ENCODE measurements at places on chromosomes 11 and 22.

DNA sequence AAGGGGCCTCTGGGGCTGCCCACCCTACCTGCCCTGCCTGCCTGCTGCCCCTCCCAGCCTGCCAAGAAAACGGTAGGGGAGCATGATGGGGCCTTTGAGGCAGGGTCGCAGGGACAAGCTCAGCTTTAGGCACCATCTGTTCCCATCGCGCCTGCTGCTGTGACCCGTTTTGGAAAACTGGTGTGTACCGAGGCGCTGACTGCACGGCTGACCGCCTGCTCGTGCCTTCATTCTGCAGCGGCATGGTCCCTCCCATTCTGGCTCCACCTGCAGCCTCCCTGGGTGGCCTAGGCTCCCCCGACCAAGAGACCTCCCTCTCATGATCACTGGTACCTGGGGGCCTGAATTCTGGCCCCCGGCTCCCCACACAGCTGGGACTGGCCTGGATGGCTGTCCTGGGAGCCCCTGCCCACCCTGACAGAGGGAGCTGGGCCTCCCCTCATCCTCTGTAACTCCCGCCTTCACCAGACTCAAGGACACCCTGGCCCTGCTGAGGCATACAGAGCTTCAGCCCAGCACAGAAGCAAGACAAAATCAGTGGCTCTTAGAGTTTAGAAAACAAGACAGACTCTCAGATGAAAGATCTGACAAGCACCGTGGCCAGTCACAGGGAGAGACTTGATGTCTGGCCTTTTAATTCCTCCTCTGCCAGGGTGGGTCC lies 6.5 kb upstream of the MYRF start:
- no peak for ATAC-seq

DNA sequence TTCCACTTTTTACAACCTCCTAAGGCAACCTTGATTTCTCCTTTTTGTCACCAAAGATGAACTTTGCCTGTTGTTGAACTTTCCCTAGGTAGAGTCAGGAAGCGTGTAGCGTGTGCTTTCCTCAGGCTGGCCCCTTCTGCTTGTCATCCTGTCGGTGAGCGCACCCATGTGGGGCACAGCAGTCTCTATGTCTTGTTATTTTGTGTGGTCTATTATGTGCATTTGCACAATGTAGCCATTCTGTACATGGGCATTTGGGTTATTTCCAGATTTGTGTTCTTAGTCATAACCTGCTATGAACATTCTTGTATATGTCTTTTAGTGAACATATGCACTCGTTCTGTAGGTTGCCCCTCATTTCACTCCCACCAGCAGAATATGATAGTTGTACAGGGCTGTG lies 34.9 kb downstream of the CABIN1 start:
- no peak for ATAC-seq

- ATAC-seq: no peak
Measured at GRCh38 chr22:30885001-30885366, 83.6 kb downstream of the MORC2 start.

DNA sequence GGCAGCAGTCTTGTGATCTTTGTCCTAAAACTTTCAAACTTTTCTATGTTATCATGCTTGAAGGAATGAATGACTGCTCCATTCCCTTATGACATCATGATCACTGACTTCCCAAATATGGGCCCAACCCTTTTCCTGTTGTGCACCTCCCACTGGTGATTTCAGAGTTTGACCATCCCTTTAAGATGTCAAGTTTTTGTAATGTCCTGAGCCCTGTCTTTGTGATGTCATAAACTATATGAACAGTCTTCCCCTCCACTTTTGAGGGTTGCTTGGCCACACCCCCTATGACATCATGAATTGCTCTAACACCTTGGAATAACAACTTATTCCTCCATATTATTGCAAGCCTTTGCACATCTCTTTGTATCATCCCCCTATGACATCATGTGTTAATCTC lies 16.5 kb upstream of the NUCB2 start:
- no peak for ATAC-seq

- no peak for ATAC-seq
Measured at GRCh38 chr22:49046000-49046545, 781.6 kb downstream of the BRD1 start.

GRCh38 chr11:87260811-87261210 lies 223.1 kb downstream of the TMEM135 start:
- ATAC-seq: no peak

DNA sequence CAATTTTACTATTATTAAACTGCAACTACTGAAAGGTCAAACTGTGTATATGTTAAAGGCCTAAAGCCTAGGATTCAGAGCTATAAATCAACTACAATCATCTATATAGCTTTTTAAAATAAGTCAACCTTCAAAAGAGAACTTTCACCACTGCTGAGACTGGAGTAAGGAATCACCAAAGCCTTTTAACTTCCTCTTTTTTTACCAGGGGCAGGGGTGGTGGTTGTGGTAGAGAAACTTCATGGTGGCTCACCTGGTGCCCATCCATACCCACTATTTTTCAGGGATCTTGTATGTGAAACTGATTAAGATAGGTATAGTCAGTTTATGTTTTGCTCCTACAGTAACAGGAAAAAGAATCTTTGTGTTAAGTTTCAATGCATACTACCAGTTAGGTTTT lies 31.5 kb downstream of the TSG101 start:
- ATAC-seq: no peak

- no peak for ATAC-seq
Measured at GRCh38 chr11:95548416-95548815, 241.2 kb downstream of the FAM76B start.

DNA sequence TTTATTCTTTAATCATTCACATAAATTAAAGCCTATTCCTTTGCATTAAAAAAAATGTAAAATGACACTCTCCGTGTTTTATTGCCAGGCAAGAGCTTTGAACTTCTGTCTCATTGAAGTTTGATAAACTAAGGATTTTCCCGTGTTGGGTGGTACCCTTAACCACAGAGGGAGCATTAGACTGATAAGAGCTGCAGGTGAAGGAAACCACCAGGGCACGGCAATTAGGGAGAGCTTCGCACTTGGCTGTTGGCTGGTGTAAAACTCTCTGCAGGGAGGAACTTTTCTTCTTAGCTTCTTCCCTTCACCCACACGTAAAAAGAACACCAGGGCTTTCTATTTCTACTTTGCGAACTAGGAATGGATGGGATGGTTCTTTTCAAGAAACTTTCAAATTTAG lies 47.0 kb downstream of the CSTPP1 start:
- ATAC-seq: no peak

GRCh38 chr22:50360578-50360977 lies 17.5 kb downstream of the PPP6R2 start:
- ATAC-seq: no peak

DNA sequence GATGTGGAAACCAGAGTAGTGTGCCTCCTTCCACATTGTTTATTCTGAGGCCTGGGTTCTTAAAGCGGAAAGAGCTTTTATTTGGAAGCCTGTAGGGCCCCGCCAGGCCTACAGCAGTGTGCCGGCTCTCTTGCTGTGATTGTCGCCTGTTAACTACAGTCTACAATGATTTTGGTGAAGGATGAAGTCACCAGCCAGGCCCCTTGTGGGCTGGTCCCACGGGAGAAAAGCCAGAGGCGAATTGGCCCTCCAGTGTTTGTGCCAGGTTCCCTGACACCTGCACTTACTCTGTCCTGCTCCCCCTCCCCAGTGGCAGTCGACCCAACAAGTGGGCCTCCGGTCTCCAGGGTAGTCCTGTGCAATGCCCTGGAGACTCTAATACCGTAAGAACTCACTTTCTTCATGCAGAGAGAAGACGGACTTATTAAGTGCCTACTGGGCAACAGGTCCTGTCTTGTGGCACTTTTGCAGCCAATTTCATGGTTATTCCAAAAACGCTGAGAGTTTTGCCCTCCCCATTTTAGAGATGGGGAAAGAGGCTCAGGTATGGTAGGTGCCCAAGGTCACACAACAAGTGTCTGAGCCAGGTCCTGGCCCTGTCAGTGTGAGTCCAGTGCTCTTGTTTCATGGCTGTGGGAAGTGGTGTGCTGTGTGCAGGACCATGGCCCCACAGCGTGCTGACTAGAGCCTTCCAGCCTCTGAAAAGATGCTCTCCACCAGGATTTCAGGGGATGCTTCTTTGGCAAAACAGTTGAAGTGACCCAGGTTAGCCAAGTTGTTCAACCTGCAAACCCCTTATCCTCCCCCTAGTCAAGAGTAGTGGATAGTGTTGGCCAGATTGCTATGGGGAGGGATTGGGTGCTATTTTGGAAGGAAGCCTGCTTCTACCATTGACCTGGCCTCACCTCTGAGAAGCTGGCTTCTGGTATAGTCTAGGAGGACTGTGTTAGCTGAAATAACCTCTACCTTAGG lies 1.4 kb downstream of the MICAL2 start:
- no peak for ATAC-seq

DNA sequence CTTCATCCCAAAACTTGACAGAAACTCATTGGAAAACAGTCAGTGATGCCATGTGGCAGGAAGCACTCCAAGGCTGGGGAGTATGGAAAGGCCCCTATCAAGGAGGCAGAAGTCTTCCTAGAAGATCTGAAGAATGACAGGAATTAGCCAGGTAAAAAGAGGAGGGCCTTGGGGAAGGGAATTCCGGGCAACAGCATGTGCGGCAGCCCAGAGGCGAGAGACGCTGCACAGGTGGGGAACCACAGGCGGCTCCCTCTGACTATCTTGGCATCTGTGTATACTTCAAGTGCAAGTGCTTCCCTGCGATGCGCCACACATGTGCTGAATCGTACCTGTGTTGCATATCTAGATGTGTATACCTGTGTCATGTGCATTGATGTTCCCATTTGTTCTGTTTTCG lies 12.7 kb downstream of the PDE2A start:
- ATAC-seq: no peak

GRCh38 chr22:46575911-46576555 lies 38.6 kb upstream of the CELSR1 start:
- ATAC-seq: no peak

Measured in activated CD4-positive, CD25-positive, alpha-beta regulatory T cell treated with anti-CD3 and anti-CD28 coated beads, Interleukin-2, amount 50 U/mL, for 24 hours (primary cell).